ENCODE measurements at places on chromosomes 2 and 18.

GRCh38 chr2:228700638-228701037 is 519.2 kb upstream of the SPHKAP start:
- no peak for DNase-seq

DNA sequence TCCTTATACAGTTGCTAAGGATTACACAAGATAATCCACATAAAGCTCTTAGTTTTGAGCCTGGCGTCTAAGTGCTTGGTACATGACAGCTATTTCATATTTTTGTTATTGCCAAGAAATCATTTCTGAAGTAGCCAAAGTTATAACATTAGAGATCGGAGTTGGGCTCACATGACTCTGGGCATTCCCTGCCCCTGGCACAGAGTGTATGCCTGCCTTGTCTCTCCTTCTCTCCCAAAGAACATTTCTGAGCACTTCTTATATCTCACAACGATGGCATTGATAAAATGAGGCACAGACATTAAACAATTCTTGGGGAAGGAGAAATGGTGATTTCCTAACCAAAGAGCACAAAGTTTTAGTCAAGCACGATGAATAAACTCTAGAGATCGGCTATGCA is 87.7 kb upstream of the DDX18 start:
- DNase-seq: no peak

DNA sequence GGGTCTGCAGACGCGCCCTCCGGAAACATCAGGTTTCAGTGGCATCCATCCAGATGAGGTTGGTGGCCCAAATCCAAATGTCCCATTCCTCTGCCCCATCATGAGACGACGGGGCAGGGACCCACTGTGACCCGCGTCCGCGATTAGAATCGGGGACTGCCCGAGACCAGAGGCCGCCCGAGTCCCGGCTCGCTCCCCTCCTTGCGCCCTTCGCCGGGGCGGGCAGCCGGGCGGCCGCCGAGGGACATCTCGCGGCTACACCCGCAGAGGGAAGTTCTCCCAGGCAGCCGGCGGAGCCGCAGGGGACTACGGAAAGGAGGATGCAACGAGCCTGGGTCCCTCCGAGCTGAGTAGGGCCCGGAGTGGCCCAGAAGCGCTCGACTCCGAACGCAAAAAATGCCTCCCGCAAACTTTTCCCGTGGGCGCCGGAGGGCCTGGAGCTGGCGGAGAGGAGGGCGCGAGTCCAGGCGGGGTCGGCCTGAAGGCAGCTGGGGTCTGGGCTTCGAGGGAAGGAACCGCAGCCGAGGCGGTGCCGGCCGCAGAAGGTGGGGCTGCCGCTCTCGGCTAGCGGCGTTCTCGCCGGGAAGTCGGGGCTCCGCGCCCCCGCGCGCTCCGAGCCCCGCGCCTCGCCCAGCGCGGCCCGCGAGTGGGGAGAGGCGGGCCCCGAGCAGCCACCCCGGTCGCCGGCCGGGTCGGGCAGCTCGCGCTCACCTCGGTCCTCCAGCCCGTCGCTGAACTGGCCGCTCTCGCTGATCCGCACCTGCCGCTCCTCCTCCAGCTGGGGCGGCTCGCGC is 580 bp downstream of the TMEM163 start:
- no peak for DNase-seq

DNA sequence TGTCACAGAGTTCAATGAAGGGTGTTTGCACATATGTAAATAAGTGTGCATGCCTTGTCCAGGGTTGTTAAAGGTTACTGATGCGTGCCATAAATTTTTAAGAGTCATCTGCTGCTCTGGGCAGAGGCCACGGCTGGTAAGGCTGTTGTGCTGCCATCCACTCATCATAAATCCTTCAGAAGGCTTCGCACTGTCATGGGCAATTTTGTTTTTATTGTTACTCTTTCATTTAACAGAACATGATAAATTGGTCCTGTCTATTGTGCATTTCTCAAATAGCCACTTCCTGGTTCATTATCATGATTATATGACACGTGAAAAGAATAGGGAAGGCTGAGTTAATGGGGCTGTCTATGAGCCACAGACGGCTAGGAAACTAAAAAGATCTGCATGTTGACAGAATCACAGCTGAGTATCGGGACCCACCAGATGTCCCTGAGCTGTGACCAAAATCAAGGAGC is 634.3 kb upstream of the SOX11 start:
- no peak for DNase-seq

GRCh38 chr2:28493636-28494035 is 2.2 kb upstream of the PLB1 start:
- no peak for DNase-seq

DNA sequence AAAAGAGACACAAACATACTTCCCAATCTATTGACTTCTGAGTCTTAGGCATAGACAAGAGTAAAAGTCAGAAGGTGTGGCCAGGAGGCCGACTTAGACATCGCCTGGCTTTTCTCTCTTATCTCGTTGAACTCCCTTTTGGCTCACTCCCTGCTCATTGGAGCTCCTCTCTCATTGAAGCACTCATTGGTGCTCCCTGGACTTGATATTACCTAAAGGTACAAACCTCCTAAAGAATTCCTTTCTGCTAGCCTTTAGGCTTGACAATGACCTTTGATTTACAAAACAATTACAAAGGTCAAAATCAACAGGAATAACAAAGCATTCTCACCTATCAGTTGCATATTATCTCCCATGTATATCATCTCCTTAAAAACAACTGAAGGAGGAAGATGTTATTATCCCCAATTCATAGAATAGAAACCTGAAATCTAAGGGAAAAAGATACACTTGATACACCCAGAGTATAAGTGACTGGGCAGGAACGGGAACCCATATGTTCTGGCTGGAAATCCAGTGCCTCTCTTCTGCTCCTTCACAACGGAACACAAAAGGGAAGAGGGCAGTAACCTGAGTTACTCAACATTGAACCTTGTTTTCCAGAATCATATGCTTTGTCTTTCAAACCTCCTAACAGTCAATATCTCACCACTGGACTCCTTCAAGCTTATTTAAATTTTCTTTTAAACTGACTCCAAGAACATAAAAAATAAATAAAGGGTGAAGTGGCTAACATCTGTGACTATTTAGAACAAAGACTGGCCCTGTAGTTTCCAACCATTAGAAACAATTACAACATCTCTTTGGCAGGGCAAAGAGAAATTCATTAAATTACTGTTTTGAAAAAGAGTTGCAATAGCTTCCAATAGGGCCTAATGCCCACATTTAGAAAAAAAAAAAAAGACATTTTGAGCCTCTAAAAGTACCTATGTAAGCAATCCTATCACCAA is 1247.9 kb downstream of the LRP1B start:
- DNase-seq: no peak

DNA sequence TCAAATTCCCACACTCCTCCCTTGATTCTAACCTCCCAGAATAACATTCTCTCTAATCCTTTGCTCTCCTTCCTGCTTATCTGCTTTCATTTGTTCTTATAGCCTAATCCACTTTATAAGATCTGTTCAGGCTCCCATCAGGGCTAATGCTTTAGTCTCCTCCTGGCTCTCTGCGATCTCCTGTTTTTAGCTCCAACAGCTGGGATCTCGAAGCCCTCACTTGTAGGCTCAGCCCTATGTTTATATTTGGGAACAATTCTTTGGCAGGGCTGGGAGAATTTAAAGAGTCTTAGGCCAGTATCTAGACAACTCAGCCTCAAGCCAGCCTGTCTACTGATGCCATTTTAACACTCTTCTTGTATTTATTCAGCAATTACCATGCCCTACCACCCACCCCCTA is 27.2 kb upstream of the RAPH1 start:
- no peak for DNase-seq

GRCh38 chr2:165328272-165328671 is 89.1 kb downstream of the SCN2A start:
- no peak for DNase-seq

GRCh38 chr2:233349005-233349998 is 5.0 kb upstream of the DGKD start:
- no peak for DNase-seq

DNA sequence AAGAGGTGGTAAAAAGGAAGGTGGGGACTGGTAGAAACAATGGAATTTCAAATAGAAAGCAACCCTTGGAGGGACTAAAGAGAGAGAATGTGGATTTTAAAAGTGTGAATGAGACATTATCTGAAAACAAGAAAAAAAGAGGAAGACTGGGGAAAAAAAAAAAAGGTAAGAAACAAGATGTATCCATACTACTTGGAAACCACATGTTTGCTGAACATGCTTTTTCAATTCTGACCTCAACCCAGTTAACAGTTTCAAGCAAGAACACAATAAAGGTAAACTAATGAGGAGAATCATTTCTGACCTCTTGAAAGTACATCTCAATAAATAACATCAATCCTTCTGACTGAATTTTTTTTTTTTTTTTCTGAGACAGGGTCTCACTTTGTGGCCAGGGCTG is 2.6 kb downstream of the FARSB start:
- no peak for DNase-seq

DNA sequence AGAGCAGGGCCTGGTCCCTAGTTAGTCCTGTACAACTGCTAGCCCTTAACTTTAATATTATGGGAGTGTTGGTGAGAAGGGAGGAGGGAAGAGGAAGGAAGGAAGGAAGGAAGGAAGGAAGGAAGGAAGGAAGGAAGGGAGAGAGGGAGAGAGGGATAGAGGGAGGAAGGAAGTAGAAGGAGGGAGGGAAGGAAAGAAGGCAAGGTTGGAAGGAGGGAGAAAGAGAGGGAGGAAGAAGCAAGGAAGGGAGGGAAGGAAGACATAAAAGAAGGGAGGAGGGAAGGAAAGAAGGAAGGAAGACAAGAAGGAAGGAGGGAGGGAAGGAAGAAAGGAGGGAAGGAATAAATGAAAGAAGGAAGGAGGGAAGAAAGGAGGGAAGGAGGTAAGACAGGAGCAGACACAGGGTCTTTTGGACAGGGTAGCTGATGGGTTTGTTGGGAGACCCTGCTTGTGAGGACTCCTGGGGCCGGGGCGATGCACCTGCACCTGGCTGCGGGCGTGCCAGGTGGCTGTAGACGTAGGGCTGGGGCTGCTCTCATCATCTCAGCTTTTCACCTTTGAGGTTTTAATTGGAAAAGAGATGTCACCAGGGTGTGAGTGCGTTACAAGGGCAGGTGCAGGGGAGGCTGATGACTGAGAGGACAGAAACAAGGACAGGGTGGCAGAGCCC is 5.9 kb upstream of the POMC start:
- DNase-seq: no peak

GRCh38 chr2:239259173-239259572 is 141.6 kb downstream of the HDAC4 start:
- DNase-seq: no peak

- DNase-seq: no peak
Observed at GRCh38 chr2:236686561-236686960, 116.9 kb downstream of the ACKR3 start.

DNA sequence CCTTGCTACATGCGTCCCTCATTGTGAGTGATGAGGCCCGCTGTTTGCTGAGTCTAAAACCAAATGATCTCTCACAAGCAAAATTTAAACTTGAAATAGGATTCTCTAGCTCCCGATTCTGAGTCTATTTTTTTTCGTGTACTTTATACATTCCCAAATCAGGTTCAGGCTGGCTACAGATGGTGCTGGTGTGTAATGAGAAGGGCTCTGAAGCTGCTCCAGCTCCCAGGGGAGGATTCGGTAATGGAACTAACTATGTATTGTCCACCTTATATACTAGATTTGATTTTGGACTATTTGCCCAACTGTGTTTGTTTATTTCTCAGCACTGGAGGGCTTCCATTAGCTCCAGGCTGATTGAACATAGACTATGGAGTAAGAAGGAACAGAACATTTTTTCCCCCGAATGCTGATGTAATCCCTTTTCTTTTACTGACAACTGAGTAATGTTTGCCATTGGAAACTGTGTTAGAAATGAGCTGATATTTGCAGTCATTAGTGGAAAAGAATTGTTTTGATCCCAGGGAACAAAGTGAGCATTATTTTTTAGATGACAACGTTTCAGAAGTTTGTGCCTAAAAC is 274.0 kb upstream of the FIGN start:
- no peak for DNase-seq

- DNase-seq: no peak
Observed at GRCh38 chr2:105407946-105408743, 9.3 kb upstream of the FHL2 start.

GRCh38 chr2:229714080-229714735 is at the start of gene DNER:
Gene DNER (minus strand): TSS chr2:229714555. CDS start chr2:229714423, 132 bp downstream.
- DNase-seq: peak; percentile 75

GRCh38 chr2:37013315-37013641 is 46.9 kb upstream of the STRN start:
- DNase-seq: no peak

DNA sequence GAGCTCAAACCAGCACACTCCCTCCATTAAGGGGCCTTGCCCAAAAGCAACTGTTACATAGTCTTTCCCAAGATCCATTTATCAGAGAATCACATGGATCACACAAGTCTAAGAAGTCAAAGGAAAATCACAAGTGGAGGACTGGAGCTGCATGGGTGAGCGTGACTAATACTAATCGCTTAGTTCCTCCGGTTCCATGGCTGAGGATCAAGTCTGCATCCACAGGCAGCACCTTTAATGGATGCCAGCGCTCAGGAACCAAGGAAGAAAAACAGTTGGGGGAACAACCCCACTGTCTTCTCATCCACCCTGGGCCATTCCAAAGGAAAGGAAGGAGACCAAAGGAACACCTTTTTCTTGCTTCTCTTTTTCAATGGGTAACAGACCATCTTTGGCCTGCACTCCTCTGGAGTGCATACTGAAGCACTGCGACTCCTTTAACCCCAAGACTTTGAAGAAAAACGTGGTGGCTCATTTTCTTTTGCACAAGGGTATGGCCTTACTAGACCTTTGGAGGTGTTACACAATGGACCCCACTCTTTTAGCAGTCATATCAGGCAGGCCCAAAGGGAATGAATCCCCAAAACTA is 9.2 kb upstream of the WDR33 start:
- no peak for DNase-seq

DNA sequence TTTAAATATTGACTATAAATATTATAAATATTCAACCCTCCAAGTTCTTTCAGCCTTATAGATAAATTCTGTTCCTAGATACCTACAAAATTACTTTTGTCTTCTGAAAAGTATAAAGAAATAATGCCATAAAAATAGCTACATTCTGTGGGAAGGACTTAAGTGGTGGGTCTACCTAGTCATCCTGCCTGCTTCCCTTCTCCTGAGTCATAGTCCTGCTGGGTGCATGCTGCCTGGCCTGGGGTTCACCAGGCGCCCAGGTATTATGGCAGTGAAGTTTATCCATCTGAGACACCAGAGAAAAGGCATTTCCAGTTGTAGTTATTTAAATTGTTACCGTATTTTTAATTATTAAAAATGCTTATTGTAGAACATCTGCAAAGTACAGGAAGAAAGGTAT is 167.5 kb downstream of the SLC39A10 start:
- DNase-seq: no peak

DNA sequence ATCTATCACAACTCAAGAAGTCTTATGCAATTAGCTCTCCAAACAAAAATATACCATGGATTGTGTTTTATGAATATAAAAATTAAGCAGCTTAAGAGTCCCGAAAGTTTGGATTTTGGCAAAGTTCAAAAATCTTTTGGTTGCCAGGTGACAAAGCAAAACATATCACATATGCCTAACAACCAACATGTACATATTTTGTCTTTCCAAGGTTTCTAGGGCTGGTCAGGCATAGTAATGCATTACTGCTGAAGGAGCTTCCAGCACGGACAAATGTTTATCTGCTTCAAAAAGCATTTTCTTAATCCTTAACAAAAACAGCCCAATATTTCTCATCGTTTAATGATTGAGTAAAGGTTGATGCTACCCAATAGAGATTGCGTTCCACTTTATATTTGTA is 1327.1 kb upstream of the ZEB2 start:
- DNase-seq: no peak

- DNase-seq: no peak
Observed at GRCh38 chr18:24853076-24853475, 392.6 kb downstream of the HRH4 start.

GRCh38 chr2:19503406-19503805 is 145.0 kb upstream of the OSR1 start:
- no peak for DNase-seq

Data from activated CD8-positive, alpha-beta memory T cell treated with anti-CD3 and anti-CD28 coated beads, Interleukin-2, amount 50 U/mL, for 48 hours (primary cell).